ENCODE measurements at places on chromosomes 7 and 10. TPM values are rescaled to one million over a fixed set of nuclear protein-coding genes. Genes with fewer than 3 reads are reported as not detected.

The KNDC1 gene
- 0.55 TPM for total RNA-seq

The UCMA gene
- not detected for total RNA-seq

The AOC1 gene
- not detected for total RNA-seq

GRCh38 chr10:86065711-86066251 is 300.8 kb downstream of the GRID1 start:
- peaks cover 7% of the 10 kb centered on the region for H3K27me3 ChIP-seq
- DNase-seq = no peak
- no peak overlapping the region for H3K27ac ChIP-seq
- no peaks in the 10 kb centered on the region for H3K4me1 ChIP-seq
- H3K36me3 ChIP-seq = no peaks in the 10 kb centered on the region
- no peak overlapping the region for H3K4me3 ChIP-seq

DNA sequence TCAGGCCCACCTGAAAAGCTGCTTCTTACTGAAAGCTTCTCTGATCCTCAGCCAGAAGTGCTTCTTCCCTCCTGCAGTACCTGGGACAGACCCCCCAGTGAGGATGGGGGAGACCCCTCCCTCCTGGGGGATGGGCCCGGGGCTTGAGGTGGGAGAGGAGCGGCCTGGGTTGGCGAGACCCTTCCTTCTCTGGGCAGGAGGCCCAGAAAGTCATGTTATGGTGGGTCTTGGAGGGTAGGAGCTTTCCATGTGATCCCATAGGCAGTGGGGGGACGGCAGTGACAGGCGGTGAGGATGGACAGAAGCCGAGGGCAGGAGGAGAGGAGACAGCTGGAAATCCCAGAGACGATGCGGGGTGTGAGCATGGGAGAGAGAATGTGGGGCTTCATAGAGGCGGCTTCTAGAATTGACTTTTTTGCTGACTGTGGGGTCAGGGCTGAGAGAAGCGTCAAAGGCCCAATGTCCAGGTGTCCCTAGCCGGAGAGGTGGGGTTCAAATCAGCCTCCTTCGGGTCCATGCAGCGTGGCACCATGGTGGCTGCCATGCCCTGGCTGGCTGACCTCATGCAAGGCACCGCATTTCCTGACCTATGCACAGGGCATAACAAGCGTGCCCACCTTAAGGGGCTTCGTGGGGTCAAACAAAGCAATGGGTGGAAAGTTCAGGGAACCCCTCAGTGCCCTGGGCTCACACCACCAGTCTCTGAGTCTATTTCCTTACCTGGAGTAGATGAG is 154.0 kb downstream of the UBE2H start:
- DNase-seq = no peak
- H3K4me1 ChIP-seq = no peaks in the 10 kb centered on the region
- no peak overlapping the region for H3K4me3 ChIP-seq
- H3K36me3 ChIP-seq = no peaks in the 10 kb centered on the region

The C10orf71 gene
- not detected for total RNA-seq

The CUBN gene
- total RNA-seq = 0.80 TPM

- H3K27me3 ChIP-seq = peaks cover 19% of the 10 kb centered on the region
- peak overlapping the region; percentile 97 for H3K27ac ChIP-seq
- peaks cover 14% of the 10 kb centered on the region for H3K4me1 ChIP-seq
- peak; percentile 95 for DNase-seq
- peak overlapping the region; percentile 88 for H3K4me3 ChIP-seq
- peaks cover 21% of the 10 kb centered on the region for H3K36me3 ChIP-seq
These were observed 40.2 kb upstream of the ZNF518A start for GRCh38 chr10:96089670-96090462.

DNA sequence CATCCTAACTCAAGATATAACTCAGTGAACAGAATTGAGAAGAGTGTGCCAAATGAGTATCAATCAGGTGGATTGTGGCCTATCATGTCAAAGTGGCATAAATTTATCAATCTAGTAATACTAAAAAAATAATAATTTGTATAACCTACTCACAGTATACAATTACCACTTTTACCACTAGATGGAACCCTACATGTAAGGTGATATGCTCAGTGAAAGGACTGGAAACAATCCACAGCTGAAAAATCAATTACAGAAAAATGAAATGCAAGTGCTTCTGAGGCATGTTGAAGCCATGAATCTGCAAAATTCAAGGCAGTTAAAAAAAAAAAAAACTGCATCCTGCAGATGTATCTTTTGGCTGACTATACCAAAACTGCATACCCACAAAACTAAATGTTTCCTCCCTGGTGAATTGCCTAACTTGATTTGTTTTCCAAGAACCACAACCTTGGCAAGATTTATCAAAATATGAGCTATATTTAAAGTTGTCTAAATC is 13.9 kb downstream of the ARHGAP19 start:
- no peaks in the 10 kb centered on the region for H3K27me3 ChIP-seq
- H3K36me3 ChIP-seq = no peaks in the 10 kb centered on the region

GRCh38 chr7:117630907-117631564 is 151.2 kb downstream of the CFTR start:
- no peak overlapping the region for H3K27ac ChIP-seq
- no peak for DNase-seq
- H3K36me3 ChIP-seq = no peaks in the 10 kb centered on the region
- no peak overlapping the region for H3K4me3 ChIP-seq

- no peak for DNase-seq
- no peak overlapping the region for H3K4me3 ChIP-seq
- H3K27me3 ChIP-seq = no peaks in the 10 kb centered on the region
- peaks cover 55% of the 10 kb centered on the region for H3K36me3 ChIP-seq
These were observed 72.0 kb downstream of the FAM53B start for GRCh38 chr10:124672181-124672638.

GRCh38 chr7:24951441-24951980 is 28.5 kb downstream of the OSBPL3 start:
- DNase-seq = no peak
- peaks cover 26% of the 10 kb centered on the region for H3K36me3 ChIP-seq
- H3K27ac ChIP-seq = no peak overlapping the region
- H3K4me3 ChIP-seq = no peak overlapping the region

GRCh38 chr7:121579639-121580038 is 183.5 kb upstream of the FAM3C start:
- no peaks in the 10 kb centered on the region for H3K4me1 ChIP-seq
- peaks cover 35% of the 10 kb centered on the region for H3K27me3 ChIP-seq
- DNase-seq = no peak
- H3K4me3 ChIP-seq = no peak overlapping the region
- no peak overlapping the region for H3K27ac ChIP-seq
- no peaks in the 10 kb centered on the region for H3K36me3 ChIP-seq

The SHH gene
- not detected for total RNA-seq

GRCh38 chr7:158252081-158252836 is 335.4 kb downstream of the PTPRN2 start:
- H3K27ac ChIP-seq = no peak overlapping the region
- H3K27me3 ChIP-seq = no peaks in the 10 kb centered on the region
- no peak for DNase-seq
- no peaks in the 10 kb centered on the region for H3K36me3 ChIP-seq

DNA sequence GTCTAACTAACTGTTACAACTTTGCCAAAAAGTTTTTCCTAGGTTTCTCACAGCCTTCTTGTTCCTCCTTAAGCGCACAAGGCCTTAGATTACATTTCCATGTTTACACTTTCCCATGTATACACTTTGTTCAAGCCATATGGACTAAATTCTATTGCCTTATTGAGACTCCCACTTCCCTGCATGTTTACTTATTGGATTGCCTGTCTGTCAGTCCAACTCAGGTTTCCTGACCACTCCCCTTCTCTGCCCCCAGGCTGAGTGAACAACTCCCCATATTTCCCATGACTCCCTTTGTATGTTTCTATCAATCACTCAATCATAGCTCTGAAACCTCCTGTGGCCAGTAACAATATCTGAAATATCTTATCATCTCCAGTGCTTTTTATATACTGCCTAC is 43.0 kb downstream of the SLC25A40 start:
- no peaks in the 10 kb centered on the region for H3K4me1 ChIP-seq
- H3K27ac ChIP-seq = no peak overlapping the region
- H3K4me3 ChIP-seq = no peak overlapping the region
- no peak for DNase-seq
- peaks cover 34% of the 10 kb centered on the region for H3K36me3 ChIP-seq
- H3K27me3 ChIP-seq = no peaks in the 10 kb centered on the region

The LIPF gene
- not detected for total RNA-seq

GRCh38 chr7:2484868-2485267 is 8.7 kb upstream of the GRIFIN start:
- H3K4me1 ChIP-seq = no peaks in the 10 kb centered on the region
- no peak overlapping the region for H3K27ac ChIP-seq
- no peak for DNase-seq
- no peak overlapping the region for H3K4me3 ChIP-seq

The TMEM184A gene
- total RNA-seq = not detected

DNA sequence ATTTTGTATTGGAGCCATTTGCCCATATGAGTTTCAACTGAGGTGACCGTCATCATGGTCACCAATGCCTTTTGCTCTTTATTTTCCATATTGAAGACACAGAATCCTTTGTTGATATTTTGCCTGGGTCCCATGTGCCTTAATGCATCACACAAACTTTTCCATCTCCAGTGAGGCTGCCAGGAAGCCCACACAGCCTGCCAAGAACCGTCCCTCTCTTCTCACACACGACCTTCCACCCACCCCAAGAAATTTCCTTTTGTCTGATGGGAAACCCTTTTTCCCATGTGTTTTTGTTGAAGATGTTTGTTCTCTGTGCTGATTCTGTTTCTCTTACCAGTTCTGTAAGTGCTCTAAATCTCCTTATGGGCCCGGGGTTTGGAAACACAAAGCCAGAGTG is 168.9 kb downstream of the CSTF2T start:
- no peaks in the 10 kb centered on the region for H3K4me1 ChIP-seq
- no peaks in the 10 kb centered on the region for H3K36me3 ChIP-seq
- H3K4me3 ChIP-seq = no peak overlapping the region
- H3K27me3 ChIP-seq = no peaks in the 10 kb centered on the region
- DNase-seq = no peak
- H3K27ac ChIP-seq = no peak overlapping the region

- H3K27ac ChIP-seq = no peak overlapping the region
- no peaks in the 10 kb centered on the region for H3K4me1 ChIP-seq
- H3K36me3 ChIP-seq = no peaks in the 10 kb centered on the region
These were observed 48.7 kb downstream of the OAT start for GRCh38 chr10:124369986-124370385.

GRCh38 chr7:70797109-70797514 is 334.8 kb upstream of the GALNT17 start:
- no peaks in the 10 kb centered on the region for H3K27me3 ChIP-seq
- DNase-seq = no peak
- H3K27ac ChIP-seq = peak overlapping the region; percentile 65

The IFIT1 gene
- 71.6 TPM for total RNA-seq

The PRPS1L1 gene
- total RNA-seq = not detected

DNA sequence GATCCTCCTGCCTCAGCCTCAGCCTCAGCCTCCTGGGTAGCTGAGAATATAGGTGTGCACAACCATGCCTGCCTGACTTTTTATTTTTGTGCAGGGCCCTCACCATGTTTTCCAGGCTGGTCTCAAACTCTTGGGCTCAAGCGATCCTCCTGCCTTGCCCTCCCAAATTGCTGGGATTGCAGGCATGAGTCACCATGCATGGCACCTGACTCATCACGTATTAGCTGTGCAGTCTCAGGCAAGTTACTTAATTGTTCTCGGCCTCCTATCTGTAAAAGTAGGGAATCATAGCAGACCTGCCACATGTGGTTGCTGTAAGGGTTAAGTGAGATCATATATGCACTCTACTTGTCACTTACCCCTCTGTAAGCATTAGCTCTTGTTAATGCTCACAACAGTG is 117.2 kb downstream of the ANLN start:
- H3K27ac ChIP-seq = no peak overlapping the region
- no peaks in the 10 kb centered on the region for H3K36me3 ChIP-seq
- no peaks in the 10 kb centered on the region for H3K27me3 ChIP-seq
- no peak overlapping the region for H3K4me3 ChIP-seq
- no peaks in the 10 kb centered on the region for H3K4me1 ChIP-seq

GRCh38 chr7:155191137-155191536 is 106.5 kb upstream of the INSIG1 start:
- DNase-seq = no peak
- H3K36me3 ChIP-seq = peaks cover 5% of the 10 kb centered on the region
- peaks cover 42% of the 10 kb centered on the region for H3K4me1 ChIP-seq
- H3K27ac ChIP-seq = no peak overlapping the region
- H3K4me3 ChIP-seq = no peak overlapping the region

The ADAM22 gene
- 1.1 TPM for total RNA-seq

DNA sequence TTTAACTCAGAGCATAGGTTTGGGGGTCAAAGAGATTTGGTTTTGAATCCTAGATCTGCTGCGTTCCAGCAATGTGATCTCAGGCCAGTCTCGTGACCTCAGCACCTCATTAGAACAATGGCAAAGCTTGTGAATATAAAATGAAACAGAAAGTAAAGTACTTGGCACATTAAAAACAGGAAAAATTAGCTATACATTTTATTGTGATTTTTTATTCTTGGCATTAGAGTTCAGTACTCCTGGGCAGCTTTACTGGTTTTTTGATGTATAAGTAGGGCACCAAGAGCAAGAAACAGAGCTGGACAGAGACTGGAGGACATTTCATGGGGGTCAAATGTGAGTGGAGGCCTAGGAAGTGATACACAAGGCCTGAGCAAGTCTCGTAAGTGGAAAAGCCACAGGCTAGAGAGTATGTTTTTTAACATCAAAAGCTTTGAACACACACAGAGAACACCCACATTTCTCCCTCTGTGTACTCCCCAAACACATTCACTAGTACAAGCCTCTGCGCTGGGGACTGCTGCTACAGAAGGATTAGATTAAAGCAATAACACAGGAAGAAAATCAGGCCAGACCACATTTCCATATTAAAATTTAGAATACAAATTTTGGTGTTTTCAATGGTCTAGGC is 157.2 kb upstream of the SLC25A13 start:
- DNase-seq = no peak
- peak overlapping the region; percentile 37 for H3K27ac ChIP-seq
- H3K4me1 ChIP-seq = peaks cover 18% of the 10 kb centered on the region

DNA sequence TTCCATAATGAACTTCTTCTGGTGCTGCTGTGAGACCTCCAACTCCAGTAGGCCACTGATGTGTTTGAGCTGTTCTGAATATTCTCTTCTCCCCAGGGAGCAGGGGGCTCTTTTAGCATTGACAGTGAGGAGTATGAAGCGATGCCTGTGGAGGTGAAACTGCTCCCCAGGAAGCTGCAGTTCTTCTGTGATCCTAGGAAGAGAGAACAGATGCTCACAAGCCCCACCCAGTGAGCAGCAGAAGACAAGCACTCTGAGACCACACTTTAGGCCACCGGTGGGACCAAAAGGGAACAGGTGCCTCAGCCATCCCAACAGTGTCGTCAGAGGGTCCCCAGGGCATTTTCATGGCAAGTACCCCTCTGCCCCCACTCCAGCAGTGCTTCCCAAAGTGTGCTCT is 49.3 kb downstream of the DENND11 start:
- no peak overlapping the region for H3K27ac ChIP-seq
- peaks cover 30% of the 10 kb centered on the region for H3K36me3 ChIP-seq
- no peak for DNase-seq

DNA sequence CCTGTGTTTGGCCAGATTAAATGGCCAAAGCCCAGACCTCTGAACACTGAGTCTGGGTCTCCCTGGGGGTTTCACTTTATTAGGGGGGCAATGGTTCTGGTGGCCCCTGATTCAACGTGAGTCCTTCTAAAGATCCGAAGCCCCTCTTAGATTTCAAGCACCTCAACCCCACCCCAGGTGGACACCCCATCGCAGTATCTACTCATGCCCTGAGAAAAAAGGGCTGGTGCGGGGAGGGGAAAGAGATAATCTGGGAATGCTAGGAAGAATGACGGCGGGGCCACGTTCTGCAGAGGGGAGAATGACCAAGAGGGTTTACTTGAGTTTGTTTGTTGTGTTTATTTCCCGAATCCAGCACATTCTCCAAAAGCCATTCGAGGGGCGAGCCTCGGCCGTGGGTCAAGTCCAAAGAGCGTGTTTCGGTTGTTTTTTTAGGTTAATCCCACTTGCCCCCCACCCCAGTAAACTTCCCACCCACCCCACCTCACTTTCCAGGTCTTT is 832 bp downstream of the PDLIM1 start:
- H3K27me3 ChIP-seq = peaks cover 54% of the 10 kb centered on the region
- no peak for DNase-seq
- no peaks in the 10 kb centered on the region for H3K36me3 ChIP-seq
- H3K4me3 ChIP-seq = peak overlapping the region; percentile 74
